ENCODE measurements at places on chromosomes 6 and 20.
A peak's percentile ranks its signal among the peaks of the same experiment; 100 is the strongest.

DNA sequence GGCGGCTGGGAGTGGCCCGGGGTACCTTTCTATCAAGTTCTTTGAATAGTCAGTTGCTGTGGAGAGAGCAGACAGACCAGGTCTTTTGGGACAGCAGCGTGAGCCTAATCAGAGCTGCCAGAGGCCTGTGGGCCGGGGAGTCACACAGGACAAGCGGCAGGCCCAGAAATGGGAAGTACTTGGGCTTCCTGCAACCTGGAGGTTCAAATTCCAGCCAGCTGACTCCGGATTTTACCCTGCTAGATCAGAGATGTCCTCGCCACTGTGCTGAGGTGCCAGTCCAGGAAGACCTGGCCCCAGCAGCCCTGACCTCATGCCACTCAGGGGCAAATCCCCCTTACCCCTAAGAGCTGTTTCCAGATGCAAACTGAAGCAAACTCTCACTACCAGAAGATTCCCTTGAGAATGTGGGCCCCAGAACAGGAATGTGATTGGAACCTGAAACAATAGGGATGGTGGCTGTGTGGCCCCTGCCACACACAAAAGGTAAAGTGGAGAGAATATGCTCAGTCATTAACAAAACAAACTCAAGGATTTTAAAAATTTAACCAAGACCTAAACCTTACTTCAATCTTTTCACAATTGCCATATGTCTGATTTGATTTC, 9.7 kb downstream of the BEND3 start:
- no peak for DNase-seq

DNA sequence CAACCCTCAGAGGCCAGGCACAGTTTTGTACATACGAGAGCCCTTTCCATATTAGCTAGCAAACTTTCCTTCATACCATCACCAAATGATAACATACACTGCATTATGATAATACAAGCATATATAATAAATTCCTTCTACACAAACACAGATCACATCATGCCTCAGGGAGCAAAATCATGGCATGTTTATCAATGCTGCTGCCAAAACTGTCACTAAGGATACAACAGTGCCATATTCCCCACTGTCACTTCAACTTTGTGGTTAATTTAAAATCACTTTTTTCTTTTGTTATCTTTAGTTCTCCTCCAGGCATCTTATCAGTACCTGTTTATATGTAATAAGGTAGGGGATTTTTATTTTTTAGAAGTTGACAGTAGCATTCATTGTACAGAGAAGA, 196.3 kb downstream of the EPM2A start:
- no peak for DNase-seq

DNA sequence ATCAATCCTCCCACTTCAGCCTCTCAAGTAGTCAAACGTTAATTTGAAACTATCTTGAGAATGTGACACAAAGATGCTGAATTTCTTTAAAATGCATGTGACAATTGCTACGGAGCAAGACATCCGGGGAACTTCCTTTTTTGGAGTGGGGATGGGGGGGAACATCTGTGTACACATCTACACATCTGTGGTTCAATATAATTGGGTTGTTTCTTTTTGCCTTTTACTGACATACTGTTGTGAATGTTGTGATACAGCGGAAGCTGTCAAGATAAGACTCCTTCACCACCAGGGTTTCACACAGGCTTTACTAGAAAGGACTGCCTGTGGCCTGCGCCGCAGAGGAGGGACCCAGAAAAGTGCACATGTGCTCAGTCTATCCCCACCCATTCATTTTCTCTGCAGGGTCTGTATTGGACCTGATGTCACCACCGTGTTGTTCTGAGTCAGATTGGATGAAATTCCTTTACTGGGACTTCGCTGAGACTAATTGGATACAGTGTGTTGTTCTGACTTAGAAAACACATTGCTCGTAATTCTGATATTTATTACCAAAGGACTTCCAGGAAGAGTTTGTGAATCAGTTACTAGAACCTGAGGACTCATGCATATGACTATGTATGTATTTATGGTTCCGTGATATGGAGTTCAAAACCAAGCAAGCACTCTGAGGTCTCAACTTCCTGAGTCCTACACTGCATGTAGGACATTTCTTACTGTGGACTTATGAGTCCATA, 98.7 kb upstream of the SGK1 start:
- no peak for DNase-seq

GRCh38 chr6:33633462-33634158, 12.5 kb downstream of the ITPR3 start:
- no peak for DNase-seq

- no peak for DNase-seq
Measured at GRCh38 chr6:169167581-169168301, 85.9 kb downstream of the THBS2 start.

DNA sequence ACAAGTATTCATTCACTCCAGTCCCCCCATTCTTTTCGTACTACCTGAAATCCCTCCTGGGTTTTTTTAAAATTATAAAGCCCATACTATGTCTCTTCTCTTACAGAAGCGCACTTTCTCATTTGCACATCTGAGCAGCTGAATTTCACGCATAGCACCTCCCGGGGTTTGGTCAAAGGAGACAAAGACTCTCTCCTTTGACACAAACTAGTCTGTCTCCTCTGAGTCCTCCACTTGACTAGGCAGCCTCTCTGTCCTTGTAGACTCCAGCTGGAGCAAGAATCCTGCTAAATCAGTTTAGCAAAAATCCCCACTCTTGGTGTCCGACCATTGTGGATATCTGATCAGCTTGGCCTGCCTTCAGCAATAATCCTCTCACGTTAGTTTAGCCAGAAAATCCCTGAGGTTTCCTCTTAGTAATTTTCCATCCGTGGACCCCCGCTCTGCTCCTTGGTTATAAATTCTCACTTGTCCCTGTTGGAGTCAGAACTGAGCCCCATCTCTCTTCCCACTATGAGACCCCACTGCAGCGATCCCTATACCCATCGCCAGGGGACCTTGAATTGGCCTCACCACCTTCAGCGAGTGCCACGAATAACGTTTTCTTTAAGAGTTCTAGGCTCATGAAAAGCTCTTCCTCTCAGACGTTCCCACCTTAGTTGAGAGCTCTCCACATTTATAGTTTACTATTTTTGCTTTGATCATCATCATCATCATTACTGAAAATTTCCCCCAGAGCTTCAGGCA, 29.0 kb downstream of the PDYN start:
- no peak for DNase-seq

- DNase-seq: no peak
Measured at GRCh38 chr6:150290429-150290828, 78.4 kb upstream of the IYD start.

- no peak for DNase-seq
Measured at GRCh38 chr20:3925899-3926638, 36.9 kb downstream of the PANK2 start.

DNA sequence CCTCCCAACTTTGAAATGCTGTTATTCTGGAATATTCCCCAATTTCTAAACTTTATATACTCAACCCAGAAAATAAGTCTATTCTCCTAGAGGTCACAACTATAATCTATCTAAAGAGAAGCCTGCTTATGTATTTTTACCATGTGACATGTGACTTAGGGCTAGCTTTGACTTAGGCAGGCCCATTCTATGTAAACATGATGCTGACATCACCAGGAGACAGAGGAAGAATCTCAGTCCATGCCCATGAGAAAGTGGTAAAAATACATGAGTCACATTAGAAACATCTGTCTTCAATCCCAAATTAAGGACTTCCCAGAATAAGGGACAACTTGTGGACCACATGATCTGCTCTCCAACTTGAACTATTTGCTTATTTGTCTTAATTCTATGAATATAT, 113.6 kb upstream of the ID4 start:
- no peak for DNase-seq

DNA sequence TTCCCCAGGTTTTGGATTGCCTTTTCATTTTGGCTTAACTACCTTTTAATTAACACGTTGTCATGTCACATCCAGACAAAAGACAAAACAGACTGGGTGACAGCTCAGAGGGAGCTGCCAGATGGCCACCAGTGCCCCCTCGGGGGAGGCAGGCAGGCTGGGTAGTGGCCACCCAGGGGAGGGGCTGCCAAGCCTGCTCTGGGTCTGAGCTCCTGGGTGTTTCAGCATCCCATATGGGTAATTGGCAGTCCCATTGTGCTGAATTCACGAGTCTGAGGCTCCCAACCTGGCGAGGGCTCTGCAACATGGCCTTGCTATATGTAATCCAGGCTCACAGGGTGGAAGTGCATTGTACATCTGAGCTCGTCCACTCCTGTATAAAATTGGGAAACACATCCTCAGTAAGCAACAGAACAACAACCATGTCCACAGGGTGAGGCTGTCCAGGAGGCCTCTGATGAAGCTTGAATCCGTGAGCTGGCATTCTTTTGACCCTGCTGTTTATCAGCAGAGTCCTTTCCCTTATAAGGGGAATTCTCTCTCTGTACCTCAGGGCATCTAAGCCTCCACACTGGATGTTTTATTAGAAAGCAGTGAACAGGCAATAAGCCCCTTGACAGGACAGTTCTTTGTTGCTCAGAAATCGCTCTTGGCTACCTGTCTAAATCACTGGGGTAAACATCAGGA, 111.7 kb upstream of the SLC22A23 start:
- DNase-seq: peak; percentile 90

GRCh38 chr20:12748359-12748994, 260.3 kb upstream of the SPTLC3 start:
- no peak for DNase-seq

DNA sequence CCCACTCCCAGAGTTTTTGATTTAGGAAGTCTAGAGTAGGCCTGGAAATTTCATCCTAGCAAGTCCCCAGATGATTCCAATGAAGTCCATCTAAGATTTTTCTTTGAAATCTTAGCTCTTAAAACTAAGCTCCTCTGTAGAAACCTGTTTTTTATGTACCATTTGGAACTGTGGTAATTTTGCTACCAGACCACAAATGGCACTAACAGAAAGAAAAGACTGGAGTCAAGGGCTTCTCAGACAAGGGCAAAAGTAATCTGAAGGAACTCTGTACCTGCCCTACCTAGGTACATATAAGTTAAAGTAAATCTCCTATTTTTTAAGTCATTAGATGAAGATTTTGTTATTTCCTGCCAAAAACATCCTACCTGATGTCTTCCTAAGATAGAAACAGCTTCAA, 155.0 kb upstream of the HTR1E start:
- DNase-seq: no peak

DNA sequence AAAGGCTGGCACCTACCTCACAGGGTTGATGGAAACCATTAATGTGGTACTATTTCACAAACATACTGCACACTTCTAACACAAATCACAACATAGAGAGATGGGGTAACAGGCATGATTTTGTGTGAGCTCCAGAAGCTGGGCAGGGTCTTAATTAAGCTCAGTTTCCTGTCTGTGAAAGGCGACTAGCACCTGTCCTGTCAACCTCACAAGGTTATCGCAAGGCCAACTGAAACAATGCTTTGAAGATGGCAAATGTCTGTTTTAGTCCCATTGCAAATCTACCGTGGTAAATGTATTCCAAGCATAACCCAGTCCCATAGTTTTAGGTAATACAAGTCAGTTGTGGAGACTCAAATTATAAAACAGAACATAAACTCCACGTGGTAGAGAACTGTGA, 1.3 kb upstream of the PLEKHG1 start:
- DNase-seq: no peak

DNA sequence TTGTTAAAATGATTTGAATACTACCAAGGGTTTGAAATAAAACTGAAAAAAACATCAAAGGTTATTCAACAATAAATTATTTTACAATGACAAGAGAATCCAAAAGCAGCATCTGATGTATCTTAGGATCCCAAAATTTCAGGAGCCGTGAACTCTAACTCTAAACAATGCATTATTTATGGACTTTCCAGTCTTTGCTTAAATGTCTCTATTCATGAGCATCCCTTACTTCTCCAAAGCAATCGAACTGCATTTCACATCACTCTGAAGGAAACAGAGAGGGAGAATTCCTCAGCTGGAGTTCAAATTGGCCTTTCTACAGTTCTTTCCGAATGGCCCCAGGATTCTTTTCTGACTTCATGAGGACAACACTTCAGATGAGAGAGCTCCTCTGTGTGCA, 229.1 kb downstream of the CBLN4 start:
- DNase-seq: no peak

DNA sequence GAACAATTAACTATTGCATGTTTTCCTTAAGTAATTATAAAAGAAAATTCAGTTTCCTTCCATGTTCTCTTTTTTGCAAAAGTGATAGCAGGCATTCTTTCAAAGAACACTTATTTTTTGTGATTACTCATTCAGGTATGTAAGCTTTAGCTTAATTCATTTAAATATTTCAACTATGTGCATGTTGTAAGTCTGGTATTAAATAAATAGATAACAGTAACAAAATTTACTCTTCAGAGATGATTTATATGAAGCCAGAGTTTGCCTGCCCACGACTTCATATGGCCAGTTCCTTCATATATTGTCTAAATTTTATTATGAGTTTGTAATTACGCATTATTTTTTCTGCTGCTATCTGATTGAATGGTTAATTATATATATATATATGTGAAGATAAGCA, 110.9 kb downstream of the ADGRG6 start:
- no peak for DNase-seq

DNA sequence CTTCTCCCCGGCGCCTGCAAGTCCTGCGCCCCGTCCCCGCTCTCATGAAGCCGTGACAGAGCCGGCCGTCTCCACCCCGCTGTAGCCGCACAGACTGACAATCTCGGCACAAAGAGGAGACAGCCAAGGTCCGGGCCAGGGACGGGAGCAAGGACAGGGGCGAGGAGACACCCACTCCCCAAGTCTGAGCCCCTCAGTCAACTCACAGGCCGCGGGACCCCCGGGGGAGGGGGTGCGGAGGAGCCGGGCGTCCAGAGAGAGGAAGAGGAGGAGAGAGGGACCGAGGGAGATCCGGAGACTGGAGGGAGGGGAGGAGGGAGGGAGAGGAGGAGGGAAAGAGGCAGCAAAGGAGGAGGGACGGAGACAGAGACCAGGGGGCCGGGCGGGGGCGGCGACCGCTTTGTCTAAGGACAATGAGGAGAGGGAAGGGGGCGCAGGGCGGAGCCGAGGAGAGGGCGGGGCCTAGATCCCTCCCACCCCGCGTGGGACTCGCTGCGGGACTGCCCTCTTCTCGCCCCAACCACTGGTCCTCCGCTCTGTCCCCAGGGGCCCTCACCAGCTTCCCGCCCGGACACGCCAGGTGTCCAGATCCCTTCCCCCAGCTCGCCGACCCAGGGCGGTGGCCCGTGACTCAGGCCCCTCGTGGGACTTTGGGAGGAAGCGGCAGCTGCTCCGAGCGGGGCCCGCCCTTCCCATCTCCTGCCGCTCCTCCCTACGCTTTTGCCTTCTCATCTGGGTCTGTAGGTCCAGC, 638 bp upstream of the PPP1R18 start:
- peak; percentile 61 for DNase-seq

DNA sequence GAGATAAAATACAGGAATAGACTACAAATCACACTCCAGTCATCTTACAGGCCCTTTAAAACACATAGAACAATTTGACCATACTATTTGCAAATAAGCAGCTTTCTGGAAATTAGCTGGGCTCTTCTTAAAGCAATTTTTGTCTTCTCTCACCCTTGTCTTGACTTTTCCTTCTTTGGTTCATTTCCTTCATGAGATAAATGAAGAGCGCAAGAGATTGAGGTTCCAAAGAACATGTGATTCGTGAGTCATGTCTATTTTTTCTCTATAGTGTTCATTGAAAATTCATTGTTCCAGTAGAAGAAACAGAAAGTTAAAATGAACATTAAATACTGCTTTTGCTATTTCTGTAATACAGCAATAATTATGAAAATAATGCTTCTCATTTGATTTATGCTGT, 33.9 kb downstream of the PRDM1 start:
- DNase-seq: no peak

- no peak for DNase-seq
Measured at GRCh38 chr6:19380293-19380692, 456.9 kb upstream of the ID4 start.
